ENCODE measurements at places on chromosomes 7 and 10.

- DNase-seq: no peak
These were observed 91.1 kb upstream of the PDGFA start for GRCh38 chr7:610531-611280.

DNA sequence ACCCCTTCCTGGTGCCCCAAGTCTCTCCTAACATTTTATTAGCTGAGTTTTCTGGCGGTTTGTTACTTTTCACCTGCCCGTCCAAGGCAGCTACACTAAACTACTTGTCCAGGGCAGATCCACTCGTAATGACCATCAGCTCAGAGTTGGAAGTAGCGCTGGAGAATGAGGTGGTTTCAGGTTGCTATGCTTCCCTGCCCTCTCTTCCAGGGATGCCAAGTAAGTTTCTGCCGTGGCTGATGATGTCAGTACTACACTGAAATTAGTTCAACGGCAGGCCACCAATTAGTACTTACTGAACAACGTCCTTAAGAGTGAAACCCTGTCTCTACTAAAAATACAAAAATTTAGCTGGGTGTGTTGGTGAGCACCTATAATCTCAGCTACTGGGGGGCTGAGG is 55.2 kb downstream of the DIP2C start:
- no peak for DNase-seq

GRCh38 chr7:40747856-40748255 is 613.1 kb downstream of the SUGCT start:
- DNase-seq: no peak

DNA sequence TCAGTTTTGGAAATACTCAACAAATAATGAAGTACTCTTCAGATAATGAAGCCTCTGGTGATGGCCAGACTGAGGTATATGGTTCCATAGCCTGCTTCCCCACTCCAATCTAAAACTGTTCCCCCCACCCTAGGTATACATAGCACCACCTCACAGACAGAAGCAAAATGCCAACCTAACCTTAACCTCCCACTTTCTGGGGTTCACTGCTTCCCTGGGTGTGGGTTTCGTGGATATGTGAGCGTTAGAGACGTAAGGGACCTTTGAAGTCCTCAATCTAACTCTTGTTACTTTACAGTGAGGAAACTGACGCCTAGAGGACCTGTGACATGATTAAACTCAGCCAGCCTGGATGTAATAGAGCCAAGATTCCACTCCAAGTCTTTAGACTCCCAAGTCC is 1.4 kb downstream of the RHBDD2 start:
- DNase-seq: no peak

DNA sequence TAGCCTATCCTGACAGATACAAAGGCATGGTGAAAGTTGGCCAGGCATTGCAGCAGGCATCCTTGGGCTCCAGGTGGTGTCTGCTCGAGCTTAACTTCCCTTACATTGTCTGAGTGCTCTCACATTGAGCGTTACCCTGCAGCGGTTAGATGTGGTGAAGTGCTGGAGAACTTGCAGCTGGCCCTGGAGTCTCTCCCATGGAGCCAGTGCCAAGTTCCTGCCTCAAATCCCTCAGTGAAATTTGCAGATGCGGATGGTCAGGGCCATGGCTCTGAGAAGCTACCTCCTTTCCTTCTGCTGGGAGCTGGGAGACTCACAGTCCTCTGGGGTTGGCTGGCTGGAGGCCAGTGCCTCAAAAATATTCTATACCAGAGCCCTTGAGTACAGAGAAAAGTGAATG is 3.3 kb upstream of the ZNF746 start:
- no peak for DNase-seq

DNA sequence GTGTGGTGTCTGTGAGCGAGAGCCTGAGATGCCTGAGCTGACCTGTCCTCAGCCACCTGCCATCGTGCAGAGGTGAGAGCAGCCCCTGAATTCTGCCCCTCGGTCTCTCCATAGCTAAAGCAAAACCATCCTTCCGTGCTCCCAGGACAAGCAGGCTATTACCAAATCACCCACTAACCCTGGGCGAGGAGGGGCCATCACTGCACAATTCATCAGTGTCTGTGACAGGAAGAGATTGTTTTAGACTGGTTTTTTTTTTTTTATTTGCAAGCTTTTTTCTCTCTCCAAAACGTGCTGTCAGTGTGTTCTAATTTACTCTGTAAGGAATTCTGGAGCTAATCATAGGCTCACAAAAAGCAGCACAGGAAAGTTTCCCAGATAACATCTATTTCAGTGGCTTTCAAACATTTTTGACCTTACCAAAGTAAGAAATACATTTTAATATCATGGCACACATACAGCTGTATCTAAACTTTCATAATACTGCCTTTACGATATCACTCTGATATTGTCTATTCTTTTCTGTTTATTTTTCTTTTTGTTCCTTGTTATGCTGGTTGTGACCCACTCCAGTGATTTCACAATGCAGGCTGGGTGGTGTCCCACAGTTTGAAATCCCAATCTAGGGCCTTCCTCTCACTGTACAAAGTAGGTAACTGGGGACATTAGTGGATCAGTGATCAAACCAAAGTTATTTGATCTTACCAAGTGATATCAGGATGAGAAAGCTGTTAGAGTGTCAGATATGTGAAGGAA is 62.8 kb downstream of the EGFR start:
- no peak for DNase-seq

DNA sequence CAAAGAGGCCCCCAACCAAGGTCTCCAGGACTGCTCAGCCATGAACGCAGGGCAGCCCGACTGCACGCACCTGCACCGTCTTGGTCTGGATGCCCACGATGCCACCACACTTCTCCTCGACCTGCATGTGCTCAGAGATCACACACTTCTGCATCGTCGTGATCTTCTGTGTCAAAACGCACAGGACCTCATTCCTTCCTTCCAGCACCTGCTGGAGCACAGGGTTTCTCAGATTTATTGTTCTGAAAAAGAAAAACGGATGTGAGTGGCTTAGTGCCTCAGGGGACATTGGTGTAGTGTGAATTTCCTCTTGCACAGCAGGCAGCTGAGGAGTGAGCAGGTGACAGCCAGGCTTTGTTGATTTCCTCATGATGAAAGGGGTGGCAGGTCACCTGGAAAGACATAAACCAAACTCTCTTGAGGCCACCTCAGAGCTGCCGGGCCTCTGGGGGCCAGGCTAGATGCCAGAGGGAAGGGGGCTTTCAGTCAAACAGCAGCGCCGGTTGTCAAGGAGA is 38.2 kb downstream of the GSDME start:
- DNase-seq: no peak

Measured in NT2/D1 (cell line).